Activated CD4-positive, alpha-beta T cell treated with anti-CD3 and anti-CD28 coated beads, Interleukin-2, amount 50 U/mL, for 48 hours (primary cell): ENCODE measurements at places on chromosomes 12 and 14.

- DNase-seq = no peak
These were observed 75.5 kb downstream of the SLC8A3 start for GRCh38 chr14:70113211-70113610.

GRCh38 chr14:76697246-76697905, 63.9 kb upstream of the VASH1 start:
- no peak for DNase-seq

DNA sequence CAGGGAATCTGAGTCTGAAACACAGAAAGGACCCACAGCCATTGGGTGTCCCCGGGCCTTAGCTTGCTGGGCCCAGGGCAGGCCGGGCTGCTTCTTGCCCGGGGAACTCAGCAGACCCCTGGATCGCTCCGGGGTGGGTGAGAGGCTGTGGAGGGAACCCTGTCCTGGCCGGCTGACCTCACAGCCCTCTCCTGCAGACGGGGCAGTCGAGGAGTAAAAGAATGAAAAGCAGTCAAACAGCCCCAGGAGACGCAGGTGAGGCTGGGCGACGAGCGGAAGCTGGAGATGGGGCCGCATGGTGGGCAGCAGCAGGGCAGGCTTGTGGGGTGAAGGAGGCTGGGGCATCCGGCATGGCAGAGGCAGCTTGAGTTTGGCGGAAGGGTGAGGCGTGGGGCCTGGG, 57.0 kb downstream of the KIF26A start:
- no peak for DNase-seq

GRCh38 chr12:109222496-109222895, 86.6 kb downstream of the FOXN4 start:
- no peak for DNase-seq

GRCh38 chr12:110564471-110564991, 18.6 kb downstream of the PPTC7 start:
- DNase-seq = no peak

DNA sequence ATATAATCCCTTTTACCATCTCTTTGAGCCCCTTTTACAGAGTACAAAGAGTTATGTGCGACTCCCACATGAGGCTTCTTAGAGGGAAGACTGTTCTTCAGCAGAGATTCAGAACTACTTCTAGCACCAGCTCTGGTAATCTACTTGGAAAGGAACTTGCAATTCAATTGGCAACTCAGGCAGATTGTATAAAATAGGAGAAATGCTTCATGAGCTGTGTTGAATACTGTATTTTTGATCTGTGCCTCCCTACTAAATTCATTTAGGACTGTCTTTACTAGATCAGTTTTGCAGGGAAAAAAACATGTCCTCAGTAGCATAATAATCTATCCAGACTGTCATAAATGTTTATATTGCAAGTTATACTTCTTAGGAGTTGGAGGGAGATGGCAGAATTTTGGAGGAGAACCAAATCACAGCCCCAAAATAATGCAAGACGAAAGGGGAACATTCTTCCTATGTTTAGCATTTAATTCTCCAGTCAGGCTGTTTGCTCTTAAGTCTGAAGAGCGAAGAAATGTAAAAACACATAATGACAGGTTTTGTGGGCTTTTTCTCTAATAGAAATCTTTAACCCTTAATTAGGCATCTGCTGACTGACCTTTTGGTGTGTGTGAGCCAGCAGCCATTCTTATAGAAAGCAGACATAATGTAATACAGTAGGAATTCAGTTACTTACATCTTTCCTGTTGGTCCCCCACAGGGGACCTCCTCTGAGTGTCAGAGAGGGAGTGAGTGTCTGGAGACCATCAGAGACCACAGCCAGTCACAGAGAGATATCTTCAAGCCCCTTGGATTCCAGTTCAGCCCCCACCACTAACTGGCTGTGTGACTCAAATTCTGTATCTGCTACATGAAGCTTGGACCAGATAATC, 3.9 kb downstream of the ANO4 start:
- no peak for DNase-seq

- DNase-seq = no peak
These were observed 46.6 kb upstream of the PLEKHG6 start for GRCh38 chr12:6263931-6264330.

DNA sequence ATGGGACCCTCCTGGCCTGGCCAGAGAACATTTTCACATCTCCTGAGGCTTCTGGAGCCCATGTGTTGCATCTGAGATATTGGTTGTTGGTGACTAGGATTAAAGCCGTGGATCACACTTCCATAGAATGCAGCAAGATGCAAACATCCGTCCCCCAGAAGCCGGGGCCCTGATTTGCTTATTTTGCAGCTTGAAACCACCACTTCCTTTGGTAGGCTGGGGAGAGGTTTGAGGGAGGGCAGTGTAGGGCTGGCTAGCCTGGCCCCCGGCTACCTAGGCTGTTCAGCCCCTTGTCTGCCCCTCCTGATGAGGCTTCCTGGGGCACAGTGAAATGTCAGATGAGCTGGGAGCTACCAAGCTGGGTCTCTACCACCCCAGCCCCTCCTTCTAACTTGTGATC, 209.7 kb upstream of the PWP1 start:
- no peak for DNase-seq

GRCh38 chr12:65188179-65188701, 18.9 kb downstream of the LEMD3 start:
- no peak for DNase-seq

DNA sequence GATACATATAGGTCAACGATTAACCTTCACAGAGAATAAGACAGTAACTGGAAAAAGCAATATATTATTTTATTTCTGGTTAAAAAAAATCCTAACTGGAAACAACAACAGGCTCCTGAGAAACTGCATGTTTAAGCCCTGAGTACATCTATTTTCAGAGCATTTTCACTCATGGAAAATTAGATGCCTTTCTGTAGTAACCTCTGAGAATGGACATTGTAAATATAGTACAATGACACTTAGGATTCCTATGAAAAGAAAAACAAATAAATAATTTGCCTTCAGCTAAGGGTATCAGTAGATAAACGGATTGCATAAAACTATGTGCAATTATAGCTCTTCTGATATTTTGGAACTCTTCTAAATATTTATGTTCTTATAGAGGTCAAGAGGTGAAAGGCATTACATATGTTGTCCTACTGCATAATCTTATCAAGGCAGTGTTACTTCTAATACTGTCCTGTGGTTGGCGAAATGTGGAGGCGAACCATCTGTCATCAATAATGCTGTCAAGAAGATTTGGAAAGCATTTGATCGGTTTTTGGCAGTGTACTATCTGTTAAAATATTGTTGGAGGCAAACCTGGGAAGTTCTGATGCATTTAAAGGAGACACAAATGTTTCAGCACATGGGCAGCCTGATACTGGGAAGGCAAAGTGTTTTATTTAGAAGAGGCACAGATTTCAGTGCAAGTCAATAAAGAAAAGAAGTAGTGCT, 381.8 kb downstream of the BTG1 start:
- DNase-seq = no peak

DNA sequence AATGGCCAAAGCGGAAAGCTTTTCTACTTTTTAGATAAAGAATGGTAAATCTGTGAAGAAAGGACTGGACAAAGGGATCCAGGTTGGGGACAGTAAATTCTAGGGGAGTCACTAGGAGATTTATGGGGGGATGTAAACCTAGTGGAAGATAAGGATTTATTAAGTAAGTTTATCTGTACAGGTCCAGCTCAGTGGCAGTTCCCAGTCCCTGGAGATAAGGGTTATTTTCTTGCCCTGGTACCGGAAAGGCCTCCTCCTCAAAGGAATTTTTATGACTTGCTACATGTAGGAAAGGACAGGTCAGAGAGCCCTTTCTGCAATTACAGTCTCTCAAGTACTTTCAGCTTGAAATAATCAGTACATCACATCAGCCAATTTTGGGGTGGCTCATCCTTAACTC, 72.6 kb upstream of the BICD1 start:
- DNase-seq = no peak

GRCh38 chr14:95526483-95527386, 8.1 kb upstream of the GLRX5 start:
- no peak for DNase-seq

- no peak for DNase-seq
These were observed 1397.2 kb downstream of the LRFN5 start for GRCh38 chr14:43003845-43004244.

GRCh38 chr12:122393817-122394216, 28.7 kb downstream of the CLIP1 start:
- DNase-seq = no peak

- no peak for DNase-seq
These were observed 93.2 kb downstream of the FBXO33 start for GRCh38 chr14:39339003-39339402.

GRCh38 chr12:126953365-126953889, 1313.5 kb upstream of the TMEM132C start:
- DNase-seq = no peak

- no peak for DNase-seq
These were observed 165.2 kb downstream of the BRMS1L start for GRCh38 chr14:35991356-35991755.

- DNase-seq = no peak
These were observed 10.1 kb downstream of the GOLGA3 start for GRCh38 chr12:132818562-132818961.

- no peak for DNase-seq
These were observed 4.1 kb downstream of the PHB2 start for GRCh38 chr12:6966351-6966750.

GRCh38 chr12:75909714-75910656, 121.6 kb downstream of the PHLDA1 start:
- DNase-seq = no peak
